ENCODE measurements at places on chromosomes 6 and 20. TPM values are rescaled to one million over a fixed set of nuclear protein-coding genes. Genes with fewer than 3 reads are reported as not detected.

The DPPA5 gene
- 7.0 TPM for total RNA-seq

- H3K27ac ChIP-seq = no peak overlapping the region
- no peaks in the 10 kb centered on the region for H3K27me3 ChIP-seq
- H3K4me3 ChIP-seq = no peak overlapping the region
- DNase-seq = no peak
- no peaks in the 10 kb centered on the region for H3K4me1 ChIP-seq
Observed at GRCh38 chr20:9145142-9145541, 76.3 kb downstream of the PLCB4 start.

DNA sequence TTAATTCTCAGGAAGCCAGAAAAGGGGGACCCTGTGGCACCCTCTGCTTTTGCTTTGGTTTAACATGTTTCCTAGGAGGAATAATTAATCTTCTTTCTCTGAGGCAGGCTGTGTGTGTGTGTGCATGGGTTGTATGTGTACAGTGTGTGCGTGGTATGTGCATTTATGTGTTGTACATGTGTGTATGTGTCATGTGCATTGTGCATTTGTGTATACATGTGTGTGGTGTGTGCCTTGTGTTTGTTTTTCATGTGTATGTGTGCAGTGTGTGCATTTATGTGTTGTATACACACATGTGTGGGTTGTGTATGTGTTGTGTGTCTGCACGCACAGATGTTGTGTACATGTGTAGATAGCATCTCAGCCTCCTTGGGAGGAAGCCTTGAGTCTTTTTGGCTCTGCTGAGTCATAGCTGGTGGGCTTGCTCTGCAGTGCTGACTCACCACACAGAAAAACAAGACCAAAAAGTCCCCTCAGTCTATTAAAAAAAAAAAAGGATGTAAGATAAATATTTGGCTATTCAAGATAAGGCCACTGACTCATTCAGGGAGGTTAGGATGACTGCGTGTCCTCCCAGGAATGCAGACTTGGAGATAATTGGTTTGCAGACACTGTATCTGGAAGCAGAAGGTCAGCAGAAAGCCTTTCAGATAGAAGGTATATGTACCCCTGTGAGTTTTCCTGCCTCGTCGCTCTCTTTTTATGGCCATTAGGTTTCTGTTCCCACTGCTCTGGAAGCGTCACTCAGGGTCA lies 58.6 kb downstream of the SYNJ2 start:
- no peak overlapping the region for H3K4me3 ChIP-seq
- no peaks in the 10 kb centered on the region for H3K4me1 ChIP-seq
- no peak overlapping the region for H3K27ac ChIP-seq

- H3K4me3 ChIP-seq = no peak overlapping the region
- no peak for DNase-seq
- H3K4me1 ChIP-seq = peaks cover 4% of the 10 kb centered on the region
- no peaks in the 10 kb centered on the region for H3K36me3 ChIP-seq
- H3K27me3 ChIP-seq = peaks cover 19% of the 10 kb centered on the region
Observed at GRCh38 chr6:30960907-30961673, 20.3 kb downstream of the MUCL3 start.

DNA sequence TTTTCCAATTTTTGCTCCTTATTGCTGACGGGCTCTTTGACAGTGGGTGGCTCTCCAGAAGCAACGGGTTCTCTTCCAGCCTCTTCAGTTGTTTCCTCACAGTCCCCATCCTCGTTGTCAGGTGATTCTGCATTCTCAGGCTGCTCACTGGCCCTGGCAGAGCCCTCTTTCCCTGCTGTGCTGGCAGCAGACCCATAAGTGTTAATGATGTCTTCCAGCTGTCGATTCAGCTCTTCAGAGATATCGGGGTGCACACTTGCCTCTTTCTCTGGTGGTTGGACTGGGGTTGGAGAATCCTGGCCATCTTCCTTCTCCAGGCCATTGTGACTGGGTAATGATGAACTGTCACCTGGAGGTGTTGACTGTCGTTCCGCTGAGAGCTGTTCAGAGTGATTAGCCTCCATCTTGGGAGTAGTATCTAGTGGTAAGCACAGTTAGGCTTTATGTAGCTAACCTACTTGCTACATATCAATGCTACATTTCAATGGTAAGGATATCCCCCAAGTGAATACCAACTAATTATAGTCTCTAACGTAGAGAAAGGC lies 3.2 kb downstream of the TXLNB start:
- DNase-seq = no peak
- H3K4me1 ChIP-seq = peaks cover 13% of the 10 kb centered on the region
- H3K4me3 ChIP-seq = no peak overlapping the region

Measured in GM23338 (cell line).